ENCODE measurements at places on chromosomes 12 and 14. TPM values are rescaled to one million over a fixed set of nuclear protein-coding genes. Genes with fewer than 3 reads are reported as not detected.

DNA sequence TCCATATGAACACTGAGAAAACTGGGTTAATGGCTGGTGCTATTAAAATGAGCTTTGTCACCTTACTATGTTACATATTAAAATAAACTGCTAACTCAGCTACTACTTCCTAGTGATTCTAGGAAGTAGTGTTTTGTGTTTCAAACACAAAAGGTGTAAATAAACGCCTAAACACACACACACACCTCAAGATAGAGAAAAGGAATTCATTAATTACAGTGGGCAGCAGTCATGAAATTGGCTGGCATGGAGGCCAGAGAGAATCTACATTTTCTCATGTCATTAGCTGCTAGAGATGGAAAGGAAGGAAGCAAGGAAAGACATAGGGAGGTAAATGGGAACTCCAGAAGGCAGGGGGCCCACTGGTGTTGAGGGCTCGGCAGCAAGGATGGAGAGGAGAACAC lies 787 bp upstream of the PRMT5 start:
- H3K4me3 ChIP-seq = peak overlapping the region; percentile 27
- H3K27me3 ChIP-seq = no peaks in the 10 kb centered on the region
- H3K4me1 ChIP-seq = peaks cover 37% of the 10 kb centered on the region
- no peak for DNase-seq

DNA sequence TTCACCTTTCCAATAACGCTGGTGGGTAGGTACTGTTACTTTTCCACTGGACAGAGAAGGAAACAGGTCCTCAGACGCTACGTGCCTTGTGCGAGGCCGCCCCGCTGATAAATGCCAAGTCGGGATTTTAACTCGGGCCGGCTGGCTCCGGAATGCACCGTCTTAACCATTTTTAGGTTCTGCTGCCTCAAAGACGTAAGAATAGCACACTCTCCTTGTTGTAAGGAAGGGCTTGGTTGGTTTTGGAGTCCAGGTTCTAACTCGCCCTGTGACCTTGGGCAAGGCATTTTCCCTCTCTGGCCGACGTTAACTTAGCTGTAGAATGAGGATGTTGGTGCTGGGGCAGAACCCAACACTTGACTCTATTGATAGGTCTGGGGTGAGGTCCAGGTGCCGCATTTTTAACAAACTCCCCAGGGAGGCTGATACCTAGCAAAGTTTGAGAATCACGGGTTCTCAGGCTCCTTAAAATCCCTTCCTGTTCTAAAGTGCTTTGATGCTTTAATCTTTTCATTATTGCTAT lies 814 bp downstream of the ANKRD13A start:
- H3K27ac ChIP-seq = peak overlapping the region; percentile 90
- H3K4me1 ChIP-seq = peaks cover 71% of the 10 kb centered on the region
- no peaks in the 10 kb centered on the region for H3K27me3 ChIP-seq
- DNase-seq = no peak
- H3K4me3 ChIP-seq = peak overlapping the region; percentile 80
- H3K36me3 ChIP-seq = no peaks in the 10 kb centered on the region

DNA sequence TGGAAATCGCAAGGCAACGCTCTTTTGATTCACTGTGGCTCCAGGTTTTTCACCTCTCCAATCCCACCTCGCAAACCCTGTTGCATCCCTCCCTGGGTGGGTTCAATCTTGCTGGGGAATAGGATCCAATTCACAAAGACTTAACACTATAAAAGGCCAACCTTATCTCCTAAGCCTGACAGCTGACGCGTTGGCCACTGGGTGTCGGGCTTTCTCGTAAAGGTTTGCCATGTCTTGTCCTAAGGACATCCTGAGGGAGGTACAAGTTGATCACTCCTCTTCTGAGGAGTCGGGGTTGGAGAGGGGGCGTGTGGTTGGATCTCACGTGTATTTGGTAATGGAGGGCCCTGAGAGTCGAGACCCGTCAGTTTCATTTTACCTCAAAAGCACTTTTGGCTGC lies 112.6 kb upstream of the FZD10 start:
- H3K27me3 ChIP-seq = peaks cover 3% of the 10 kb centered on the region
- H3K27ac ChIP-seq = no peak overlapping the region
- no peak overlapping the region for H3K4me3 ChIP-seq
- no peaks in the 10 kb centered on the region for H3K36me3 ChIP-seq
- no peak for DNase-seq
- H3K4me1 ChIP-seq = no peaks in the 10 kb centered on the region

DNA sequence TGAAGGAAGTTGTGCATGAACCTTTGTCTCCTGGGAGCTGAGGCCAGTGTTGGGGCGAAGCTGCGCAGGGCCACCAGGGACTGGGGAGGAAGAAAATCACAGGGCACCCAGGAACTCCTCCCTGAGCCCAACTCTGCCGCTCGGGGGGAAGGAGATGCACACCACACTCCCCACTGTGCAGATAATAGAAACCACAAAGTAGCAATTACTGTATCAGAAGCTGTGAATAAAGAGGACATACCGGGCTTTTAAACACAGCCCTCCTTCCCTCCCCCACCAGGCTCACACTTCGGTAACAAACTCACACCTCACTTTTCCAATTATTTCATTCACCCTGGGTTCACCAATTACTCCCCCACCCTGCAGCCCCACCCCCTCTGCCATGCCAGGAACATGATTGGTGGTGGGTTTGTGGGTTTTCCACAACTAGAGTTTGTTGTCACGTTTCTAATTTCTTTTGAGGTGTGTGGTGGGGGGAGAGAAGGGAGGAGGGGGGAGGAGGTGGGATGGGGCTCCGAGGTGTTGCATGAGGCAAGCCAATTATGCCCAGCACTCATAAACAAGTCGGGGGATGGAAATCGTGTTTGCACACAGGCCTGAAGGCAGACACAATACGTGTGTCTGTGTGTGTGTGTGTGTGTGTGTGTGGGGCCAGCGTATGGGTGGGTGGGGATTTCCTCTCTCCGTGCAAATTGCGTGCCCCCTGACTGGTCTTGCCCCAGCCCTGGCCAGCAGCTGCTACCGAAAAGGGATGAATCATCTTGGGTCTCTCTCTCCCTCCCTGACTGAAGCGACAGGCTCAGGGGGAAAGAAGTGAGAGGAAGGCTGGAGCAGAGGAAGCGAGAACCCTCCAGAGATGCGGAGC lies 103.3 kb downstream of the RBM19 start:
- no peak overlapping the region for H3K4me3 ChIP-seq
- H3K4me1 ChIP-seq = peaks cover 6% of the 10 kb centered on the region
- no peaks in the 10 kb centered on the region for H3K36me3 ChIP-seq
- no peak for DNase-seq

GRCh38 chr12:12178559-12178958 lies 88.3 kb downstream of the LRP6 start:
- DNase-seq = no peak
- no peak overlapping the region for H3K4me3 ChIP-seq
- no peaks in the 10 kb centered on the region for H3K36me3 ChIP-seq
- no peak overlapping the region for H3K27ac ChIP-seq
- H3K27me3 ChIP-seq = no peaks in the 10 kb centered on the region

- no peak overlapping the region for H3K27ac ChIP-seq
- no peaks in the 10 kb centered on the region for H3K4me1 ChIP-seq
- H3K36me3 ChIP-seq = no peaks in the 10 kb centered on the region
- H3K27me3 ChIP-seq = no peaks in the 10 kb centered on the region
Observed at GRCh38 chr14:53249059-53249458, 95.9 kb upstream of the DDHD1 start.

The IRAK3 gene
- 38.7 TPM for polyA plus RNA-seq

All from left lung (tissue), 14 donors.